ENCODE measurements at places on chromosomes 6 and 20.

DNA sequence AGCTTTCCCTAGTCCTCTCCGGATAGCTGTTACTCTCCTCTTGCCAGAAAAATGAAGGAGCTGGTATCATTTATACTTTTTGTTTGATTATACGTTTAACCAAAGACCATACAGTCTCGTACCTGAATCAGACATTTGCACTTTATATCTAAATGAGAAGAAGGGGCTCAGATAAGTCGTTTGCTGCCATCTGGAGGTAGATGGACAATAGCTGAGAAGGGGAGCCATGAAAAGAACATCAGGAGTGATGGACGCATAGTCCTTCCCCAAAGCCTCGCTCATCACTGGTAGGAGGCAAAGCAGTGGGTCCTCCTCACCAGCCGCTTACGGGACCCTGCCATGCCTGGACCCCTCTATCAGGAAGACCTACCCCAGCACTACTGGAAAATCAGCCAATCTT, 45.4 kb downstream of the RPF2 start:
- DNase-seq, result no peak

DNA sequence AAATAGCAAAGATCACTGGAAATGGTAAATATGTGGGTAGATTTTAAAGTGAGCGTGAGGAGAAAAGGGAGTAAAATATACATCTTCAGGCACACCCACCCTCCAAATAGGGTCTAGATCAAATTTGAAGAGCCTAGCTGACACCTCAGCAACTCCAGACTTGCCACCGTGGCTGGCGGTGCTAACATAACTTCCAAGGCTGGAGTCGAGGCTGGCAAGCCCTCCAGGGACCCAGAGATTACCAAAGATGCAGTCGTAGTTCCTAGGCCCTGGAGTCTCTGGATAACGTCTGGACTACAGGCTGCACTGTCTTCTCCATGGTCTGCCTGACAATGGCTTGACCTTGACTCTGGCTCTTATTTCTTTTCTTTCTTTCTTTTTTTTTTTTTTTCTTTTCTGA, 22.5 kb downstream of the TUBB2B start:
- DNase-seq, result no peak

DNA sequence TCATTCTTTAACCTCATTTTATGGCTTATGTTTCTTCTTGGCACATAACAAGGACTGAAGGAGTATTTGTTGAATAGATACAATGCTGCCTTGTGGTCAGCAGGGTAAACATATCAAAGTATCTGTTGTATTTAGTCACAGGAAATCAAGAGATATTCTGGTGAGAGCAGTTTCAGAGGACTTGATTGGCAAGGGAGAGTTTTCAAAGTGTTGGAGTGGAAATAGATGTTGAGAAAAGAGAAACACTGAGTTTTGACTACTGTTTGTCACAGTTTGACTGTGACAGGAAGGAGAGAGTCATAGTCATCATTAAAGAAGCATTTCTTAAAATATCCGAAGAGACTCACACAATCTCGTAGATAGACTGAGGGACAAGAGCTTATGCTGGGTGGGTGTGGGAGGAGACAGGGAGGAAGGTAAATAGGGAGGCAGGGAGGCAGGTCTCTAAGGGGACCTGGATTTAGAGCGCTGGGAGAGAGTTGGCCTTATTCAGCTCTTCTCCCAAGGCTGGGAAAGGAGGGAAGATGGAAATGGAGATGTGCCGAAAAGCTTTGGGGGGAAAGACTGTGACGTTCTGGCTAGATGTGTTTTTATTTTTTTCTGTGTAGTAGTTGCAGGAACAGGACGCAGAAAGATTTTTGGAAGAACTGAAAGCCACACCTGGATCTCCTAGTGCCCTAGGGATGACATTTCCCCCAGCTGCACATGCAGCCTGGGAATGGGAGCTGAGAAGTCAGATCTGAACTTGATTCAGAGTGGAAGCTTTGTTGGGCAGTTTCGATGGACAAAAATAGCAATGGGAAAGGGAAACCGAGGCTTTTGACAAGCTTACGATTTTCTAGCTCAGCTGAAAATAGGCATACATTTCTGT, 65.0 kb upstream of the IFNGR1 start:
- no peak for DNase-seq

DNA sequence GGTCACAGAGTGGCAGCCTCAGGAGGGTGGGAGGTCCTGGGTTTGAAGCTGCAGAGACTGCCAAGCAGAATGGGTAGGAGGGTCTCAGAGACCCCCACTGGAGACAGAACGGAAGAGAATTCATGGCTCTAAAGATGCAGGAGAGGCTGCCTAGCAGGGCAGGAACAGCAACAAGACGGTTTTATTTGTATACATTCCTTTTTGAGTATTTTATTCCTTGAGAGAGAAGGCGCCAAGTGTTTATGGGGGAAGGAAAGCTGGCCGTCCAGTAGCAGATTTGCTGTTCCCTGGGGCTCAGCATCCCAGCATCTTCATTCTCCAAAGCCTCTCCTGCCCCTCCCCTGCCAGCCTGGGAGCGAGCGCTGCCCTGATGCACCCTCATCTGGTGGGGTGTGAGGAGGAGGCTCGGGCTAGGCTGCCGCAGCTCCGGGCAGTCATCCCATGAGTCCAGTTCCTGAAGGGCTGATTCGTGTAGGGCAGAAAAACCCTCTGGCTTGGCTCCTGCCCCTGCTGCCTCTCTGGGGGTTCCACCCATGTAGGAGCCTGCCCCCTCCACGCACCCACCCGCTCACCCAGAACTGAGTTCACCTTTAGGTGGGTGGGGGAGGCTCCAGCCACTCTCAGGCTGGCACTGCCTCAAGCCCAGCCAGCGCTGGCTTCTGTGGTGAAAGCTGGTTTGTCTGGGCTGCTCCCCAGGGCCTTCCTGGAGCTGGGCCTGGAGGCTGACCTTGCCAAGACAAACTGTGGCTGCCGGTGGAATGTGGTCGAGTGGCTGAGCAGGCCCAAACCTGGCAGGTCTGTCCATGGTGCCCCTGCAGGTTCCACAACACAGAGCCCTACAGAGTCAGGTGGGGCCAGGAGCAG, 32.4 kb downstream of the CPXM1 start:
- DNase-seq, result no peak

DNA sequence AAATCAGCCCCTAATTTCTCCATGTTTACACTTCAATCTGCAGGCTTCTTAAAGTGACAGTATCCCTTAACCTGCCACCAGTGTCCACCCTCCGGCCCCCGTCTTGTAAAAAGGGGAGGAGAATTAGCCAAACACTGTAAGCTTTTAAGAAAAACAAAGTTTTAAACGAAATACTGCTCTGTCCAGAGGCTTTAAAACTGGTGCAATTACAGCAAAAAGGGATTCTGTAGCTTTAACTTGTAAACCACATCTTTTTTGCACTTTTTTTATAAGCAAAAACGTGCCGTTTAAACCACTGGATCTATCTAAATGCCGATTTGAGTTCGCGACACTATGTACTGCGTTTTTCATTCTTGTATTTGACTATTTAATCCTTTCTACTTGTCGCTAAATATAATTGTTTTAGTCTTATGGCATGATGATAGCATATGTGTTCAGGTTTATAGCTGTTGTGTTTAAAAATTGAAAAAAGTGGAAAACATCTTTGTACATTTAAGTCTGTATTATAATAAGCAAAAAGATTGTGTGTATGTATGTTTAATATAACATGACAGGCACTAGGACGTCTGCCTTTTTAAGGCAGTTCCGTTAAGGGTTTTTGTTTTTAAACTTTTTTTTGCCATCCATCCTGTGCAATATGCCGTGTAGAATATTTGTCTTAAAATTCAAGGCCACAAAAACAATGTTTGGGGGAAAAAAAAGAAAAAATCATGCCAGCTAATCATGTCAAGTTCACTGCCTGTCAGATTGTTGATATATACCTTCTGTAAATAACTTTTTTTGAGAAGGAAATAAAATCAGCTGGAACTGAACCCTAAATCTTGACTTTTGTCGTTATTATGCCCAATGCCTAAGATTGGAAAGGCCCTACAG, 4.5 kb downstream of the SOX4 start:
- DNase-seq, result peak; percentile 51

- DNase-seq, result no peak
These were observed 1274.2 kb upstream of the GJE1 start for GRCh38 chr6:140858381-140858971.

GRCh38 chr6:16542070-16542469, 219.2 kb downstream of the ATXN1 start:
- DNase-seq, result no peak

DNA sequence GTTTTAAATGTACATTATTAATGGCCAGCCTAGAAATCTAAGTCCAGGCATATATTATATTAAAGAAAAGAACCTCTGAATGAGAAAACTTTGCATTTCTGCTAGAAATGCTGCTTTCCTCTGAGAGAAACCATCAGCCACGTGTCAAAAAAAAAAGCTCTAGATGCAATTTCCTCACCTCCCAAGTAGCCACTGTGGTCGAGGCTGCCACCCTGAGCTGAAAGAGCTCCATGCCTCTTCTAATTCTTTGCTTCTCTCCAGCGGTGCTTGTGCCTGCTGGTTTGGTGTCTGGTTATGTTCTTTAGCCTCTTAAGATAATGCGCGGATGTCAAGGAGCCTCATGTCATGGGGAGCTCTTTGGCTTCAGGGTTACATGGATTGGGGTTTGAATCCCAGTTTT, 316.0 kb downstream of the TFAP2C start:
- DNase-seq, result no peak

- no peak for DNase-seq
These were observed 47.3 kb downstream of the L3MBTL3 start for GRCh38 chr6:130065609-130066156.

DNA sequence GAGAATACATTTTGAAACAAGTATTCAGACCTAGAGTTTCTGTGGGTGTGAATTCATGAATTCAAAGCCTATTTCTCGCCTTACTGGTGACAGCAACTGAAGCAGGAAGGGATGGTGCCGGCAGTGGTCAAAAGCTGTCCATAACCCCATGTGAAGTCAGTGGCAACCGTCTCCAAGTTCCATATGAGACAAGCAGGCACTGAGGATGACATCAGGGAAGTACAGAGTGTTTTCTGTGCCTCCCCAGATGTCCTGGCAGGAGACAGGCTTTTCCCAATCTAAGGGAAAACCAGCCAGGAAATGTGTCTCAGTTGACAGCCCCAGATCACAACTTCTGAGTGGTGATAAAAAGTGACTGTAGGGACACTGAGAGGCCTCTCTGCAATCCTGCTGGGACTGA, 66.6 kb downstream of the HIVEP2 start:
- no peak for DNase-seq

DNA sequence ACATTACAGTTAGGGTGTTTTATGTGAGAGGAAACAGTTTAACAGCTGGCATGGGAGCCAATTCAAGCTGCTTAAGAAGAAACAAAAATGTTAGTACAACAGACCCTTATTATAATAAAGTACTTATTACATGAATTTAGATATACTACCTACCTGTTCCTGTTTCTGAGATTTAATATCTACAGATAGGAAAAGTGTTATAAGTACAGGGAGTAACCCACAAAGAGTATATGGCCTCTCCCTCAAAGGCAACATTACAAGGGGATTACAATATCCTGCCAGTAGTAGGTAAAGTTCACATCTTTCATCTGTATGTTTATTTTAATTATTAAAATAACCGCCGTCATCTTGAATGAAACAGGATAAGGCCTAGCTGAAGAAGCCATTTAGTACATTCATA, 1.8 kb upstream of the ME1 start:
- no peak for DNase-seq

DNA sequence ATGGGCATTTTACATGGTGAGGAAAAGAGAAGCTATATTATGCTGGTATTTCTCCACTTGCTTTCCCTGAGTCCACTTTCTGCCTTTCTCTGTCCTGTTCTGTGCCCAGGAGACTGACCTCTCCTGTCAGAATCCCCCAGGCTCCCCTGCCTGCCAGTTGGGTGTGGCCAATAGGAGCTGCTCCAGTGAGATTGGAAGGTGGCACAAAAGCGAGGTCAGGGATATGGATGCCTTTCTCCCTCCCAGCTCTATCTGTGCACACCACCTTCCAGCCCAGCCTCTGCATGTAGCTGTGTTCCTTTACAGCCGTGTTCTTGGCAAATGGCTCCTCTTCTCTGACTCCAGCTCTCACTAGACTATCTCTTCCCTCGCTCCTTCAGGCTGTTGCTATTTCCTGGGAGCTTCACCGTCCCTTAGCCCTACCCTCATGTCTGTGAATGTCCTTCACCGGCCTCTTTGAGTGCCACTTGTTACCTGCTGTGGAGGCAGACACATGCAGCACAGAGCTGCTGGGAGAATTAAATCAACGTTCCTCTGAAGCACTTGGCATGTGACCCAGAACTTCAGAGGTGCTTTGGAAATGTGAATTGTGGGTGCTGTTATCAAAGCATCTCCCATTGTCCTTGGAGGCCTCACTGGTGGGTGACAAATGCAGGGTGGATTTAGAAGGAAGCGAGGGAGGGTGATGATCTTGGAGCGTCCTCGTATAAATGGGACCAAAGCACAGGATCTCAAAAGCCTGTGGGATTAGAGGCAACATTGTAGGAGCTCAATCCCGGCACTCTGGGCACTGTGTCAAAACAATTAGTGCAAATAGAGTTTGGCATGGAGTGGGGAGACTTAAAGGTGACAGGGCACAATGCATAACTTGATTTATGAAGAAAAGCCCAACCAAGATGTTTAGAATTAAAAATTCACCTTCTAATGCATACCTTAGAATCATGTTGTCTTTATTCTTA, 28.9 kb upstream of the RALGAPA2 start:
- no peak for DNase-seq

DNA sequence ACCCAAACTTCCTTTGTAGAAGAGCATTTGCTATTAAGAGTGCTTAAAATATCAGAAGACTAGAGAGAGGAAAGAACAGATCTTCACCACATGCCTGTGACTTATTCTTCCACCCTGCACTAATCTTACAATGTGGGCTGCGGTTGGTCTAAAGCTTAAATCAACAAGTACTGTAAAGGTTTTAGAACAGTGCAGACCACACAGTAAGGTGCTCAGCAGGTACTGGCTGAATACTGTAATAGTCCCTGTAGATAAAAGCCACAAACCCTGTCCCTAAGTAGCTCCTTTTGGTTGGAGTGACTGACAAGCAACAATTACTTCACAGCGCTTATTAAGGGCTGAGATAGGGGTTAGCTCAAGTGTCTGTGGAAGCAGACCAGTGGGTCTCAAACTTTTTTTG, 972 bp upstream of the PHF3 start:
- DNase-seq, result no peak

GRCh38 chr6:138559143-138559542, 59.8 kb upstream of the NHSL1 start:
- DNase-seq, result no peak

- DNase-seq, result no peak
These were observed 394.6 kb downstream of the ZFAND3 start for GRCh38 chr6:38214159-38214558.

GRCh38 chr20:9059931-9060330, 9.0 kb upstream of the PLCB4 start:
- no peak for DNase-seq

DNA sequence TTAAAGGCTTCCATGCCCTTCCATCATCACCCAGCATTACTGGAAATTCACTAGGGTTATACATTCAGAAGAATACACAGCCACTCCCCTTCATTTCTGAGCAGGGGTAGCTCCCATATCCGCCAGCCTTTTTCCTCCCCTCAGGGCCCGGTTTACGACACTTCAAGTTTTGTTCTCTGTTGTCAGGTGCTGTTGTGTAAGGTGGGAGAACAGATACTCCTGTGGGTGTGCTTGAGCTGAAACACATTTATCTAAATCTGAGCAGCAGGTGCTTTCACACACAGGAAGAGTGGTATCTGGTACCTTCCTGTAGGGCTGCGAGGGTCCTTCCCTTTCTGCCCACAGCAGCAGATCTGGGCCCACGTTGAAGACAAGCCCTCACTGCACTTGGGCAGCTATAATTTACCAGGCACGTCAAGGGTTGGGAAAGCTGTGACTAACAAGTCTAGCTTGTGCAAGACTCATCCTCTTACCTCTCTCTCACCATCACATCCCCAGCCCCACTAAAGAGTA, 215.8 kb upstream of the RREB1 start:
- no peak for DNase-seq
